Activated T-helper 2 cell treated with anti-CD3 and anti-CD28 coated beads, Interferon-gamma antibody, Interleukin-2, Interleukin-4, amounts not matched to agents 10 μg/mL and 5 μg/mL and 100 μg/mL, durations not matched to agents 14 hours and 24 hours and 36 hours (primary cell): ENCODE measurements at places on chromosomes 11 and 22.

DNA sequence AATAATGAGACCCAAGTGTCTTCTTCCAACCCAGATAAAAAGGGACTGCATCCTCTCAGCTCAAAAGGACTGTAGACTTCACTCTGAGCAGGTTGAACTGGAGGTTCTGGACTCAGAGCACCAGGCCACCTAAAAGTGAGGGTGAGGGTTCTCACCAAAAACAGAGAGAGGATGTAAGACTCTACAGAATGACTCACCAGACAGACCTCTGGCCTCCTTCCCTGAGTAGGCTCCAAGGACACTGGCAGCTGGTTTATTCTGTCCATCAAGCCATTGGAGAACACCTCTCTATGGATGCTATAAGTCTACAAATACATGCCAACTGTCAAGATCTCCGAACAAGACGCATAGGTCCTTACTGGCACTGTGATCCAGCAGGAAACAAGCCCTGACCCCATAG is 27.2 kb downstream of the FEZ1 start:
- no peak for DNase-seq

DNA sequence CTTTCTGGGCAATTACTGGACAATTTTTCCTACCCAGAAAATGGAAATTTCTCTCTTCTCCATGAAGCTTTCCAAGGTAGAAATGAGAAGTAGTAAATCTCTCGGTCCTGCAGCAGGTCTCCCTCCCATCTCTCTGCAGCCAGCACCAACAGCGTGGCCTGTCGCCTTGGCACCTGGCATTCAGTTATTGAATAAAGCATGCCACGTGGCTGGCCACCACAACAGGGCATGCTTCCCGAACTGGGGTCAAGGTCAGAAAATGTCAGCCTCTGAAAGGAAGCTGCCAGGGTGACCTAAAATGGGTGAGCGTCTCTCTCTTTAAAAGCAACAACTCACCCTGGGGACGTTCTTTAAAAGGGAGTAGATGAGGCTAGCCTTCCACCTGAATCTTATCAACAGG is 14.0 kb downstream of the CACNG2 start:
- no peak for DNase-seq

DNA sequence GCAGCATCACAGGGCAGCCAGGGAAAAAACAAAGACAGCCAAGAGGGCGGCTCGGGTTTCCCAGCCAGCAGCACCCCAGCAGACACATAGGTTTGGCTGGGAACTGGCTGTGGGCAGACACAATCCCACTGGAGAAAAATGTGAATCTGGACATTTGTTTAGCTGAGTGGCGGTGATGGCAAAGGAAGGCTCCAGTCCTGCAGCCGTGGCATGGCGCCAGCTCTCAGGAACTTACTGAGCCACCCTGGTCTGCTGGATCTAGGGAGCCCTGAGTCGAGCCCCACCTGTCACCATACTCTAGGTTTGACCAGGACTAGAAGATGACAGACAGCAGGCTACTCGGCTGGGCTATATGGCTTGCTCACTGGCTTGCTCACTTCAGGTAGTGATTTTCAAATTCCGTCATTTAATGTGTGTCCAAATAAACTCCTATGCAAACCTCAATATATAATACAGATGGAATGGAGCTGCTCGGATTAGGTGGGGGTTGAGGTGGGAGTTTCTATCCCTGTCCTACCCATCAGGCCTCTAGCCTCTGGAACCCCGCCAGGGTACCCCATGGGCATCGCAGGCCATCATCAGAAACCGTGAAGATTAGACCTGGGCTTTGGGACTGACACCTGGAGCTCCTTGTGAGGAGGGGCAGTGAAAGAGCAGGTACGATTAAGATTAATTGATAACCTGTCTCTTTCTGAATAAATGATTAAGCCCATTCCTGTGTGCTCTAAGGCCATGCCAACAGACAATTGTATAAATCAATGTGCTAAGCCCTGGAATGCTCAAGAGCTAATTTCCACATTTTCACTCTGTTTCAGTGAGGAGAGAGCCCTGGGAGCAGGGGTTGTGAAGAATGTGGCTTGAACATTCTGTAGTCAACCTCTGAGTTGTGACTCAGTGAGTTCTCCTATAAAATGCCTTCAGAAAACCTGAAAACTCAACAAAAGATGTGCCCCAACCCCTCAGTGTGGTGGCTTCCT is 42.5 kb downstream of the GALNT18 start:
- no peak for DNase-seq

GRCh38 chr11:72758304-72758689 is 6.1 kb upstream of the ARAP1 start:
- no peak for DNase-seq
